ENCODE measurements at places on chromosomes 3 and 15.

DNA sequence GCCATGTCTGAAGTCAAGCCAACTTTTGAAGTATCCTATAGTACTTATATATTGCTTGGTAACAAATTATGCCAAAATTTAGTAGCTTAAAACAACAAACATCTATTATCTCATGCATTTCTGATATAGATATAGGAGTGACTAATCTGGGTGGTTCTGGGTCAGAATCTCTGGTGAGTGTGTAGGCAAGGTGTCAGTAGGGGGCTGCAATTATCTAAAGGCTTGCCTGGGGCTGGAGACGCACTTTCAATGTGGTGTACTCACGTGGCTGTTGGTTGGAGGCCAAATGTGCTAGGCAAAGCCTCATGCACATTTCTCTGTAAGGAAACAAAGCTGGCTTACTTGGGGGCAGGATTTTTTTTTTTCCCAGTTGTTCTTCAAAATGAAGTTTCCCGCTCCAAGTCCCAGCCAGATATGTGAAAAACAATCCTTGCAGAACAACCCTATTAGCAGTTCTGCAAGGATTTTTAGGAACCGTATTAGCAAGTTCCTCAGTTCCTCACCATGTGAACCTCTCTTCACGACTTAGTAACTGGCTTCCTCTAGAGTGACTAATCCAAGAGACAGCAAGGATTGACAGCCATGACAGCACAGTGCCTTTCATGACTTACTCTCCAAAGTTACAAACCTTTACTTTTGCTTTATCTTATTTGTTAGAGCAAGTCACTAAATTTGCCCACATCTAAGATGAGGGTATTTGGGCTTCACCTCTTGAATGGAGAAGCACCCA is 25.8 kb downstream of the GREM1 start:
- ATAC-seq, result no peak

GRCh38 chr15:75840659-75841058 is 2.6 kb upstream of the UBE2Q2 start:
- ATAC-seq, result no peak

GRCh38 chr3:190155752-190156151 is 35.1 kb upstream of the P3H2 start:
- no peak for ATAC-seq

GRCh38 chr15:42474827-42475226 is 16.1 kb downstream of the ZNF106 start:
- ATAC-seq, result no peak

DNA sequence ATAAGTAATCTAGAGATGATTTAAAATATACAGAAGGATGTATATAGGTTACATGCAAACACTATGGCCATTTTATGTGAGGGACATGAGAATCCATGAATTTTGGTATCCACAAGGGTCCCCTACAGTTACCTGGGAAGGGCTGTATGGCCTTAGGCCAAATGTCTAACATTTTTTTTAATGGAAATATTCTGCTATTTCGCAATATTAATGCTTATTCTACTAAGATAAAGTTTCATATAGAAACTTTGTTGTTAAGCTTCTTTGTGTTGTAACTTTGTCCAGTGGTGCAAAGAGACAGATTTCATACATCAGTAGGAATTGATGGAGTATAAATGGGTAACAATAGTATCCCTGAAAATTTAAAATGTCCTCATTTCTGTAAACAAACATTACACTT is 233.4 kb upstream of the THBS1 start:
- no peak for ATAC-seq

DNA sequence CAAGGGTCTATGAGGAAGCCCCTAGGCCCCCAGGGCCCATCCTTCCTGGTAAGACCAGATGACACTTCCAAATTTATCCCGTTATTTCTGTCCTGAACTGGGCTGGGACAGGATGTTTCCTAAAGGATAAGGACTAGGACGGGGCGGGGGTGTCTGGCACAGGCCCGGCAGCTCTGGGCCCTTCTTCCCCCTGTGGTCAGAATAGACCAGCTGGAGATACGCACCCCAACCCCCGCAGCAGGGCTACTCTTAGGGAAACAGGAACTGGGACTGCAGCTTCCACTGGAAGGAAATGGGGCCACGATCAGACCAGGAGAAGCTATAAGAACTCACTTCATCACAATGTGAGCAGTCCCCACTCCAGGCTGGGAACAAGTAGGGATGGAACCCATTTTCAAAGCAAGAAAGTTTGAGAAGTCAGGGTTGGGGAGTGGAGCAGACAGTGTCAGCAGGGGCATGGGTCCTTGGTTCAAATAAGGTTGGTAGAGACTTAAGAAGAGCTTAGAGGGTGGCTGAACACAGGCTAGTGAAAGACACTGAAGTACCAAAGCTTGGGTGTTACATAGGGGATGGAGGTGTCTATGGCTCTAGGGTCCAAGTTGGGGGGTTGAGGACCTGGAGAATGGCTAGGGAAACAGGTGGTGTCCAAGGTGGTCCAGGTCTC is 1.1 kb downstream of the NCKIPSD start:
- ATAC-seq, result no peak

GRCh38 chr15:57053470-57053869 is 135.0 kb downstream of the TCF12 start:
- ATAC-seq, result no peak
